ENCODE measurements at places on chromosomes 16 and 17.

- no peak for DNase-seq
Observed at GRCh38 chr17:27376637-27377547, 79.4 kb upstream of the KSR1 start.

DNA sequence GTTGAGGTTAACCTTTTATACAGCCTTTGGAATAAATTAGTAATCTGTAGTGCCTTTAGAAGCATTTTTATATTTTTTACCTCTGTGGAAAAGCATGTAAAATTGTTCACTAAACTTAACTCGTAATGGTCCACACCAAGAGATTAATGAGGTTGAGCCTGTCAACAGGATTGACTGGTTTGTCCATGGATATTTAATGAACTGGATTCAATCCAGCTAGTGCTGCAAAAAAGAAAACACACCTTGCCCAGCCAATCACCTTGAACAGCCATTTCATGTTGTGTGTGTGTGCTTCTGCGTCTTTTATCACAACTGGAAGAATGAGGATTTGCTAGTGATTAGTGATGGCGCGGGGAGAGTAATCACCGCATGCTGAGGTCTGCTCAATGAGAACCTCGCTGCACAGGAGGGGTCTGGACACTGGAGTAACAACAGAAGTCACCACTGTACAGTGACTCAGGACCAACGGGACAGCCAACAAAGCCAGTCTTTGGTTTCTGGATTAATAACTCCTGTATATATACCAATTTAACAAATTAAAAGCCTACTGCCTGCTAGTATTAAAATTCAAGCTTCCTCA is 33.7 kb downstream of the LITAFD start:
- no peak for DNase-seq

DNA sequence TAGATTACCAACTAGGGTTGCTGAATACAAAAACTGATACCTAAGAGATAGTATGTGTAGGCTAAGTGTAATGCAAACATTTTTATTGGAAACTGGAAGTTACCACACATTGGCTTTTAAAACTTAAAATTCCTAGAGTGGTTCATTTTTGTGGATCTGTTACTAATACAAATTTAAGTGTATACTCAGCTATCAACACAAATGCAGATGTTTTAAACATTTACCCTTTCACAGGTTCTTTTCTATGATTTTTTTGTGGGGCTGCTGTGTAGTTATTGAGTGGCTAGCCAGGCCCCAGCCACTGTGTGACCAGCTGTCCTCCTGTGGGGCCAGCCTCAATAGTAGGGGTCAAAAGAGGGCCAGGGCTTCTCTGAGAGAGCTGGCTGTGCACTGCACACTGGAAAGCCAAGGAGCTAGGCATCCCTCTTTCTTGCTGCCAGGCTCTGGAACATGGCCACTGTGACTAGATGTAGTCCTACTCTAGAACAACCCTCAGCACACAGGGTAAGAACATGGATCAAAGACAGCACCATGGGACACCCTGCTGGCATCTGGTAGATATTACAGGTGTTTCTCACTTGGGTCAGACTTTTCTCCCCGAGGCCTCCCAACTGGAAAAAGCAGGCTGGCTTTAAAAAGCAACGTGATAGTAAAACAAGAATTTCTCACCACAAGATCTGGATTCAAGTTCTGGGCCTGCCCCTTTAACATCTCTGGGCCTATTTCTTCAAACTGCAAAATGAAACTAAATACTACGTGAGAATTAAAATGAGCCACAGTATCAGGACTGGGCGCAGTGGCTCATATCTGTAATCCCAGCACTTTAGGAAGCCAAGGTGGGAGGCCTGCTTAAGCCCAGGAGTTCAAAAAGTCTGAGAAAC is 7.3 kb upstream of the VEZF1 start:
- DNase-seq, result peak; percentile 77

- DNase-seq, result peak; percentile 27
Observed at GRCh38 chr16:15592324-15592723, 50.6 kb downstream of the MARF1 start.

DNA sequence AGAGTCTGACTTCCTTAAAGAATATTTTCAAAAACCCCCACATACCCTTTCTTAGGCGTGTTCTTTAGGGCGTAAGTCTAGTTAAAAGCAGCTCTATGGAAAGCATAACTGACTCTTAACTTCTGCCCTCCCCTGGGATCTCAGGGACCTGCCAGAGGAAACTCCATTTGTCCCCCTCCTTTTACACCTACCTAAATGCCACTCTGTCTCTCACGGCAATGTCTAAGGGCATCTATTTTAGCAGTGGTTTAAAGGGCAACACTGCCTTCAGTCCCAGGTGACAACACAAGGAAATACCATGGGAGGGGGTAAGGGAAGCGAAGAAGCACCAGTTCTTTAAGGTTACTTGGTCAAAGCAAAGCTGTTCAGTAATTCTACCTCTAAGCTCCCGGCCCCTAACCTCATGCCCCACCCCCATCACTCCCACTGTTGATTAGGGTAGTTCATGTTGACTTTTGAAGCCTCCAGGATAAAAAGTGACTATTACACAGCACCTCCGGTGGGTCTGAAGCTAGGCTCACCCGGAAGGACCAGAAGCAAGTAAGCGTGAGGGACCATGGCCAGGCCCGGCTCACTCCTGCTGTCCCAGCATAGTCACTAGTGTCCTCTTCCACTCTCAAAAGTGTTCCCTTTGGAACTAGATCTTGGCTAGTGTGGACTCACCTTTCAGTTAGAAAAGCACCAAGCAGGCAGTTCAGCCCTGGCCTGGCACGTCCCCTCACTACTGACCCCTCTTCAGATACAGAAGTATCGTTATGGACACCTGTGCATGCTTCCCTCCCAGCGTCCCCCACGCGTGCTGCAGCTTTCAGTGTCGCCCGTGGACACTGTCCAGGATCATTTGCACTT is 47.1 kb downstream of the CYTH1 start:
- DNase-seq, result peak; percentile 53

GRCh38 chr16:29744541-29745101 is 1.2 kb downstream of the C16orf54 start:
- peak; percentile 21 for DNase-seq

GRCh38 chr17:67256075-67256732 is 11.2 kb upstream of the HELZ start:
- peak; percentile 7 for DNase-seq

GRCh38 chr16:1674306-1674705 is 3.8 kb upstream of the JPT2 start:
- DNase-seq, result no peak

DNA sequence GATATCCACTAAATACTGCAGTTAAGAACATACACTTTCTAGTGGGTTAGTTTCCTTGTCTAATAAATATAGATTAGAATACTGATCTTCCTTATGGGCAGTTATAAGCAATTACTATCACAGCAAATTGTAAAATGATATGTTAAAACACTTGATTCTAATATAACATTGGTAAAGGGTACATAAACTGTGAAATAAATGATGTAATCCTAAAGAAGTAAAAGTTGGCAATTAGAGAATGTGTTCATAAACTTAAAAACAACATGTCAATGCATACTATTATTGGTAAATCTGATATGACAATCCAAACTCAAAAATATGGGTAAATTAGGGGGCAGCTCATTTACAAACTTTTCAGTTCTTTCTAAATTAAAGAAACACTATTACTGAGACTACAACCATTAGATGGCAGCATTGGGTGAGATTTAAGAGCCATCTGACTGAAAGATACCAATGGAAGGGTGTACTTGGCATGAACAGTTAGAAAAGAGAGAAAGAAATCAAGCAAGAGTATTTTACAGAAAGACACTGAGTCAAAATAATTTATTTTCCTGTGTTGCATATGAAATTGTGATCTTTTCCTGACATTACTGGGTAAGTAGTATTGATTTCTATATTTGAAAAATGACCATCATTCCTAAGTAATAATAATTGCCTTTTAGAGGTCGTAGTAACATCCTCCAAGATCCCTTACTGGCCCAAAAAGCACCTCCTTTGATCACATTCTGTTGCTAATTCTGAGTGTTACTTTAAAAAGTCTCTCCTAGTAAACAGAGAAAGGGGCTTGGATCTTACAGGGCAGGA is 119.6 kb downstream of the SPAG9 start:
- no peak for DNase-seq

GRCh38 chr17:48239603-48239995 is 132.0 kb downstream of the SNX11 start:
- no peak for DNase-seq

- DNase-seq, result no peak
Observed at GRCh38 chr17:65271296-65271695, 134.1 kb downstream of the RGS9 start.
